ENCODE measurements at places on chromosomes 2 and 18.

- no peak for DNase-seq
Measured at GRCh38 chr18:66867653-66868052, 263.8 kb upstream of the CDH19 start.

DNA sequence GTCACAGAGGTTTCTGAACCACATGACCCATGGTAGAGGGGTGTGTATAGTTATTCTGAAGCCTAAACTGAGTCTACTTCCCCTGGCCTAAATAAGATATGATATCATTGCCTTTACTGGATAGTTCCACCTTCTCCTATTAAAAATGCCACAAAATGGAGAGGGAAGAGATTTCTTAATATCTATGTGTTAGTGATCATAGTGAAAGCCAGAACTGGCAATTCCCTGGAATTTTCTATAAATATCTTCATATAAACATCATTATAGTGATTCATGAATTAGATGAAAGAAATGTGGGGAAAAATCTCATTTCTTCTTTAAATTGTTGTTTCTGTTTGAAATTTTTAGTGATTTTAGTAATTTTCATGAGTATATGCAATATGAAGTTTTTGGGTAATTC, 45.8 kb downstream of the TSHZ1 start:
- no peak for DNase-seq

DNA sequence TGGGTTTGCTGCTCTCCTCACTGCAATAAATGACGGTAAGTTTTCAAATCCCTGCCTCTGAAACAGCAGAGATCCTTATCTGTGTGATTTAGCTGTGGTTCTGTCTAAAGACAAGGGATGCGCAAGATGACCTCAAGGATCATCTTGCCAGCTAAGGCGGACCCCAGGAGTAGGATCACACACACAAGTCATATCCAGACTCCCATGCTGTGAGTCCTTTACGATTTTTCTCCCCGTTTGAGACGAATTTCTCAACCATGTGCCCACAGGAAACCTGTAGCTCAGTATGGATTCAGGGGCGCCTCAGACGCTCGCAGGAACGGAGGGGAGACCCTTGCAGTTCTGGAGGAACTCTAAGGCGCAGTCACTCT, 11.1 kb upstream of the DCTN1 start:
- peak; percentile 26 for DNase-seq

DNA sequence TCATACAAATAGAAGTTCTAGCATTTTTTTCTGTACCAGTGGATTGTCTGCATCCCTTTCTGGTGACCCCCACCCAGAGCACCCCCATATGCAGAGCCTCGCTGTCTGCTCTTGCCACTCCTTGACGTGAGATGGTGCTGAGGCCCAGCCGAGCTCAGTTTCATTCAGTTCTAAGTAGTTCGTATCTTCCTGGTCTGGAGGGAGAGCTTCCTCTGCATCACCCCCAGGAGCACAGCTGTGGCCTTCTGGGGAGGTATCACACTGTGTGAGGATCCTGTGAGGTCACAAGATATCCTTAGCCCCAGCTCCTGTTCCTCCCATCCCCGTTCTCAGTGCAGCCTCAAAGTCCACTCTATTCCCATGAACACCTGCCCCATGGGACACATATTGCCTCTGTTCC, 132.7 kb downstream of the PTGR3 start:
- DNase-seq: no peak

DNA sequence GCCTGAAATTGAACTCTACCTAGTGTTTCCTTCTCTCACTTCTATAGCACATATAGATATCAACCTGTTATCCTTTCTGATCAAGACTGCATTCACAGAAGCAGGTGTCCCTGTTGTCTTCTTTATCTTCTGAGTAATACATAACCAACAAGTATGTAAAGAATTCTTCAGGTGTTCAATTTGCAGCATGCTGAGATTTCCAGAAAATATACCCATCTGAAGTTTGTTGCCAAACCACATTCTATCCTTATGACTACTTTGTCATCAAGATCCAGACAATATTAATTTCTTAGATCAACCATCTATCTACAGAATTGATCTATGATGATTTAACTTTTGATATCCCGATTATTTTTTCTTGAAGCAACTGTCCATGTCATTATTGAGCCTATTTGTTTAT, 69.5 kb downstream of the TGFA start:
- DNase-seq: no peak

GRCh38 chr2:63903003-63903402, 61.3 kb downstream of the UGP2 start:
- DNase-seq: no peak

- DNase-seq: no peak
Measured at GRCh38 chr2:144405982-144406788, 113.7 kb downstream of the ZEB2 start.

DNA sequence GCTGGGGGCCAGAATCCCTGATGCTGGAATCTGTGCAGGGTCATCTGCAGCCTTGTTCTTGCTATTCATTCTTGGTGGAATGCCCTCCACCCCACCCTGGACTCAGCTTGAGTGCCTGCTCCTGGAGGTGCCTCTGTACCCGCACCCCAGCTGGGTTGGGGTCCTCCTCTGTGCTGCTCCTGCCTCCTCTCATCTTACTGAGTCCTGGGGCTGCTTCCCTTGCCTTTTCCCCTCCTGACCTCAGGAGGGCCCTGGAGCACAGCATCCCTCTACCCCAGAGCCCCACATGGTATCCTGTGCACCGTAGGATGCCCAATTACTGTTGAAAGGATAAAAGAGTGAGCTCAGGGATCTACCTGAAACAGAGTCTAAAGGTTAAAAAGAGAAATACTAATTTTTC, 81.6 kb downstream of the CIB4 start:
- DNase-seq: no peak

DNA sequence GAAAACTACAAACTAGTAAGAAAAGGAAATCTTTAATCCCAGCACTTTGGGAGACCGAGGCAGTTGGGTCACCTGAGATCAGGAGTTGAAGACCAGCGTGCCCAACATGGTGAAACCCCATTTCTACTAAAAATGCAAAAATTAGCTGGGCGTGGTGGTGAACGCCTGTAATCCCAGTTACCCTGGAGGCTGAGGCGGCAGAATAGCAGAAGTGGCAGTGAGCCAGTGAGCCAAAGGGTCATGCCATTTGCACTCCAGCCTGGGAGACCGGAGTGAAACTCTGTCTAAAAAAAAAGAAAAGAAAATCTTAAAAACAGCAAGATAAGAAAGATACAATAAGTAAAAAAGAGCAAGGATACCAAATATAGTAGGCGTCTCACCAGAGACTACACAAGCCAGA, 502.9 kb upstream of the ID2 start:
- no peak for DNase-seq

- DNase-seq: peak; percentile 56
Measured at GRCh38 chr2:21415234-21415633, 291.5 kb downstream of the TDRD15 start.

GRCh38 chr2:41912776-41913175, 135.0 kb upstream of the PKDCC start:
- DNase-seq: no peak

DNA sequence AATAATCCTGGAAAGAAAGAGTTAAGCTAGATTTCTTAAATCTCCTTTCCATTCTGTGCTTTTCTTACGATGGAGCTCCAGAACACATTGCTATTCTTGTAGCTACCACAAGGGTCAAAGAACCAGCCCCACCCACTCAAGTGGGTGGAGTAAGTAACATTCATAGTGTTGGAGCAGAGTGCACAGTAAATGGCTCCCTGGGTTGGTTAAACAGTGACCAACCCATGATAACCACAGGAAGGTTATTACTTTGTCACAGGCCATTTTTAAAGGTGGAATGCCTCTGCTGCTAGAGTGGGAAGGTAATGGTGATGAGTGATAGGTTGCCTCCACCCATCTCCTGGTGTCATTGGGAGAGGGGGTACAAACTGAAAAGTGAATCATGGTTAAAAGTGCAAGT, 13.9 kb downstream of the ARPC2 start:
- no peak for DNase-seq

- DNase-seq: no peak
Measured at GRCh38 chr2:240966457-240966905, 31.9 kb upstream of the SNED1 start.

DNA sequence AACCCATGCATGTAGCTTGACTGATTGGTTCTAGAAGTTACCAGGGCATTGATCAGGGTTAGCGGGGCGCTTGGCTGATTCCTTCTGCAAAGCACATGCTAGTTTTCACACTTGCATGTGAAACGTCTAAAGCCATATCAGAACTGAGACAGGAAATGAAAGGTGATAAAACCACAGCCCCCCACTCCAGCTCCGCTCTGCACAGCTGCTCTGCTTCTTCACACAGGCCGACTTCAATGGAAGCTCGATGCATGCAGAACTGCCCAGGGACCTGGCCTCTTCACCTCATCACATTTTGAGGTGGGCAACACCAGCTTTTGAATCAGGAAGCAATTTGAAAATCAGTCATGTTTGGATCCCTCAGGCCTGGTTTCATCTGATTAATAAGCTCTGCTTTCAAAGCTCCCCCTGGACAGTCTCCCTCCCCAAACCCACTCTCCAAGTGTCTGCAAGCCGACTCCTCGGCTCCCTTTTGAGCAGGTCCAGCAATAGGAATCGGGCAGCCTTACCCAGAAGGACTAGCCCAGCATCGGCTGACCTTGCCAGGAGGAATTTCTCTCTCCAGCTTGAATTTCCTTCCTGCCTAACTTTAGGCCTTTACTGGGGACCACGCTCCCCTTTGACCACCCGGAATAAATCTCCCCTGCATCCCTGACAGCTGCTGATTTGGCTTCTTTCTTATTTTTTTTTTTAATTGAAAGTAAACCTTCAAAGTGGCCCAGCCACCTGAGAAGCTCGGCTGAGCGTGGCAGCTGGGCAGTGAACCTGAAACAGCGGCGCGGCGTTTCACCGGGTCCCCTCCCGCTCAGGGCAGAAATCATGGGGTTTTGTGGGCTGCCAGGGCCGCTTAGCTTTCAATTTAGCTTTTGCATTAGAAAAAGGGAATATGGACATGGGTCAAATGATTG, 31.7 kb downstream of the HRH4 start:
- DNase-seq: peak; percentile 10

- DNase-seq: peak; percentile 48
Measured at GRCh38 chr2:39119732-39120520, 925 bp downstream of the SOS1 start.

DNA sequence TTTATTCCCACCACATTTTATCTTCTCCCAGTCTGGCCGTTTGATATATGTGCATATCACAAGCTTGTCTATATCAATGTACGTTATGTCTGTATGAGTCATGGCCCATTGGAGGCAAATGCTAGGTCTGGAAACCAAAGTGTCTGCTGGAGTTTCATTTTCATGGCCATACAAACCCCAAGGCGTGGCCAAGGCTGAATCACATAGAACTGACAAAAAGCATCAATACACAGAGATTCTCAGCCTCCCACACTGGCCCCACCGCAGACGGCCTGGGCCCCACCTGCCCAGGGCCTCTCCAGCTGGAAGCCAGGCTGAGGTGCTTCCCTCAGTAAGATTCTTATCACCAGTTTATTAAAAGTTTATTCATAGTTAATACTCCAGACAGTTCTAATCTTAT, 40.5 kb upstream of the SALL3 start:
- DNase-seq: no peak

- no peak for DNase-seq
Measured at GRCh38 chr2:173394091-173394974, 39.7 kb downstream of the CDCA7 start.

- DNase-seq: no peak
Measured at GRCh38 chr2:57760381-57760801, 286.2 kb upstream of the VRK2 start.
